A549 treated with ZK216348 at 1 μM for 4 hours (cell line): ENCODE measurements at places on chromosomes 12 and 14. TPM values are rescaled to one million over a fixed set of nuclear protein-coding genes. Genes with fewer than 3 reads are reported as not detected.

DIO2 gene
- total RNA-seq: 3.5 to 4.2 TPM (median 3.8 TPM) in 5 replicates

LYSET gene
- 29.4 to 44.0 TPM (median 33.7 TPM) in 5 replicates for total RNA-seq

INHBC gene
- total RNA-seq: 0.07 TPM in 1 of 5 replicates, not detected in the others

TBX3 gene
- total RNA-seq: 37.7 to 51.2 TPM (median 47.3 TPM) in 5 replicates
